ENCODE measurements at places on chromosomes 16 and 17.

DNA sequence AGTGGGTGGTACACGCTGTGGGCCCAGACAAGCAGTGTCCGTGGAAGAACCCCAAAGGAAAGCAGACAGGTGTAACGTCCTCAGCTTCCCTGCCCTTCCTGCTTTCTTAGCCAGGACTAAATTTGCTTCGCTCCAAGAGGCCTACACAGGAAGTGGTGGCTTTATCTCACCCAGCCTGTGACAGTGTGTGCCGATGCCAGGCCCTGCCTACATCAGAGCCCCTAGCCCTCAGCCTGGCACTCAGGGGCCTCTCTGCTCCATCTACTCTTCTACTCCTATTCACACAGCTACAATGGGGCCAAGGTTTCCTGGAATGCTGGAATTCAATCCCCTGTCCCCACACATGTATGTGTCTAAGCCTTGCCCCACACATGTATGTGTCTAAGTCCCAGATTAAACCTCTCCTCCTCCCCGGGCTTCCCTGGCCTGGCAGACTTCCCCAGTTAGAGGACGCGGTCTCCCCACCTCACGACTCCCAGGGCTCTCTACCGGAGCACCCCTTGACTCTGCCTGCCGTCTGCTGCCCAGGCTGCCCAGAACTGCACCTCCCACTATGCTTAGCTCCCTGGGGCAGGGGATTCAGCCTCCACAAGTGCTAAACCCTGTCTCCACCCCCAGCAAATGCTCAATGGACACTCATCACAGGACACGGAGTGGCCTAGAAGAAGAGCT is 8.2 kb downstream of the PGAP3 start:
- peak; percentile 47 for DNase-seq
- peaks cover 13% of the 10 kb centered on the region for H3K36me3 ChIP-seq
- no peak overlapping the region for H3K4me3 ChIP-seq
- H3K27me3 ChIP-seq, result no peaks in the 10 kb centered on the region

- peaks cover 12% of the 10 kb centered on the region for H3K4me1 ChIP-seq
- H3K4me3 ChIP-seq, result no peak overlapping the region
Observed at GRCh38 chr17:64406321-64407200, 15.9 kb upstream of the PECAM1 start.

GRCh38 chr17:47197821-47198220 is 8.7 kb upstream of the CDC27 start:
- no peak for DNase-seq
- no peak overlapping the region for H3K27ac ChIP-seq
- no peaks in the 10 kb centered on the region for H3K36me3 ChIP-seq
- no peaks in the 10 kb centered on the region for H3K27me3 ChIP-seq
- H3K4me1 ChIP-seq, result peaks cover 16% of the 10 kb centered on the region
- H3K4me3 ChIP-seq, result no peak overlapping the region

DNA sequence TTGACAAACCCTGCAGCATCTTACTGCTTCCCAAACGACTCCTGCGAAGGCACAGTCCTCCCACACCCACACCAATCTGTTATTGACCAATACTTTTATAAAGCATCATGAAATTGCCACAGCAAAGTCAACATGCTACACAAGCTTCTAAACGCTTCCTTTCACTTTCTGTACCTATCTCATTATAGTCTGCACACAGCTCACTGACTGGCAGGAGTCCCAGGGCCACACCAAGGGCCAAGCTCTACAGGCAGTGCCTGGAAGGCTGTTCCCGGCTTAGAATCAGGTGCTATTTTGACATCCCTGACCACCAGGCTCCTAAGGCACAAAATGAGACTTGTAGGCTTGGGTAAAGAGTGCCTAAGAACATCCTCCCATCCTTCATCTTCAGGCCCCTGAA is 39.5 kb downstream of the USP7 start:
- no peaks in the 10 kb centered on the region for H3K27me3 ChIP-seq
- no peak overlapping the region for H3K4me3 ChIP-seq
- no peak for DNase-seq

DNA sequence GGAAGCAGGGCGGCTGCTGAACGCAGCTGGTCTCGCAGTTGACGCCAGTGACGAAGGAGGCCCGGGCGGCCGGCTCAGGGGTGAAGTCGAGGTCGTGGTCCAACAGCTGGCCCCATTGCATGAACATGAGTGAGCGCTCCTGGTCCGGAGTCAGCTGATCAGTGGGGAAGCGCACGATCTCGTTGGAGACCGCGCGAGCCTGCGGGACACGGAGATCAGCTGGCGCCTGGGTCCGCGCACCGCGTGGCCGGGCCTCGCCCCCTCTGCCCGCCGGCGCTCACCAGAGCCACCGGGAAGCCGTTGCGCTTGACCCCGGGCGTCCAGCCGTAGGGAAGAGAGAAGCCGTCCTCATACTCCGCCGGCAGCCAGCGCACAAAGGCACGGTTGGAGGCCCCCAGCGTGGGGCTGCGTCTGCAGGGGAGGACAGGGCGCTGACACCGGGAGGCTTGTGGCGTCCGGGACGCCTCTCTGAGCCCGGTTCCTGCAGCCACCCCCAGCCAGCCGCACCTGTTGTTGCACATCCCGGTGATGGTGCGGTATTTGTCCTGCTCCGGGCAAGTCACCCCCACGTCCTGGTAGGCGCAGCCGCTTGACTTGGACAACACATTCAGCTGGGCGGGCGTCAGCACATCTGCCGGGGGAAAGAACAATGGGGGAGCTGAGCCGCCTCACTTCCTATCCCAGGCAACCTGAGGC is 1.6 kb downstream of the MPO start:
- no peak overlapping the region for H3K4me3 ChIP-seq
- no peak for DNase-seq
- H3K36me3 ChIP-seq, result no peaks in the 10 kb centered on the region
- H3K27me3 ChIP-seq, result no peaks in the 10 kb centered on the region
- peaks cover 6% of the 10 kb centered on the region for H3K4me1 ChIP-seq

DNA sequence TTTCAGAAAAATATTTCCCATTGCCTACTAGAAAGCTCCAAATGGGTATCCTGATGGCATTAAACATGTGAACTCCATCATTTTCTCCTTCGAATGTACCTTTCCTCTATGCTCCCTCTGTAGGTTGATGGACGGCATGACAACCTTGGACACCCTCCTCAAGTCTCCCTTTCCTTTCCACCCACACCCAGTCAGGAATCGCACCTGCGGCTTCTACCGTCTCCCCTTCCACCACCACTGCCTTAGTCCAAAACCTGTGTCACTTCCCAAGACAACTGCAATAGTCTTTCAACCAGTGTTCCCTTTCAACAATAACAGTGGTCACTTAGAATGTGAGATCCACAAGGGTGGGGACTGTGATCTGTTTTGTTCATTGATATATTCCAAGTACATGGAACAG is 233.1 kb upstream of the AXIN2 start:
- peak; percentile 28 for DNase-seq
- H3K27ac ChIP-seq, result no peak overlapping the region
- H3K4me1 ChIP-seq, result no peaks in the 10 kb centered on the region
- H3K4me3 ChIP-seq, result no peak overlapping the region
- H3K27me3 ChIP-seq, result no peaks in the 10 kb centered on the region

DNA sequence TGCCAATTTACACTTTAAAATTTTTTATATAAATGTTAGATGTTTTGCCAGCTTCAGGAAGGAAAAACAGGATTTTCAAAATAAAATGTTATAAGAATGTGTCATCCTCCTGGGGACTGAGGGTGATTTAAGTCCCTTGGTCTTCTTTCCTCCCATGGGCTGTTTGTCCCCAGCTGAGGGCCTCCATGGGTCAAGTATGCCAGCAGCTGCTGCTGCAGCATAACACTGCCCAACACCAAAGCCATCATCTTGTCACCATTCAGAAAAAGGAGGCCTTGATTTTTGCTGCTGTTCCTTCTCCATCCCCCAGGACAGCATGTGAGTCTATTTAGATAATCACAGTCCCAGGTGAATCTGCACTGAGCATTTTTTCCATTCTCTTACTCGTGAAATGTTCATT is 188.5 kb downstream of the LGALS9B start:
- no peak overlapping the region for H3K4me3 ChIP-seq
- H3K27me3 ChIP-seq, result no peaks in the 10 kb centered on the region
- H3K4me1 ChIP-seq, result peaks cover 48% of the 10 kb centered on the region
- no peaks in the 10 kb centered on the region for H3K36me3 ChIP-seq

DNA sequence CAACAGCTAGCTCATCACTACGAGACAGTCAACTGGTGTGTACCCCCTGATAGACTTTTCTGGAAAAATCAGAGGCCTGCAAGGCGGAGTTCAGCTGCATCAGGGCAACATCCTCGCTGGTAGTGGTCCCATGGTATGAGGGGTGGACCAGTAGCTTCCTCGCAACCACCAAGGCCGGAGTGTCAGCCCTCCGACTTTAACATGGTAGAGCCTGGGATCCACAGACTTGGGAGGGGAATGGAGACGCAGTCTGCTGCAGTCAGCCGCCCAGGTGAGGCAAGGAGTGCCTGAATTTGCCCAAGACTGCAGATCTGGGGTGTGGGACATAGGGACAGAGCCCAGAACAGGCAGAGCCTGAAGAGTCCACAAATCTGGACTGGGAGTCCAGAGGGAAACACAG is 13.4 kb downstream of the ZG16B start:
- no peaks in the 10 kb centered on the region for H3K36me3 ChIP-seq
- no peak overlapping the region for H3K27ac ChIP-seq
- peaks cover 46% of the 10 kb centered on the region for H3K4me1 ChIP-seq
- no peak overlapping the region for H3K4me3 ChIP-seq
- DNase-seq, result no peak

DNA sequence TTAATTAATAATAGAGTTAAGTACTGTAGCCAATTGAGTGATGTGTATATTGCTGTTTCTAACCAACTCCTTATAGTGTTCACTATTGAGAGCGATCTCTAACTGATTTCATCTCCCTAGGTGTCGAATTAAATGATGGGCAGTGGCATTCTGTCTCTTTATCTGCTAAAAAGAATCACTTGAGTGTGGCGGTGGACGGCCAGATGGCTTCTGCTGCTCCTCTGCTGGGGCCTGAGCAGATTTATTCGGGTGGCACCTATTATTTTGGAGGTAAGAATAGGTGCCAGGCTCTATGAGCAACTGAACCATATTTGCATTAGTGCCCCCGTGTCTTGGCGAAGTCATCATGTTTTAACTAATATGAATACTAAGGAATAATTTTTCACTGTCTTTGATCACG is 184.6 kb downstream of the CNTNAP4 start:
- no peak overlapping the region for H3K4me3 ChIP-seq
- no peaks in the 10 kb centered on the region for H3K36me3 ChIP-seq
- DNase-seq, result no peak
- no peak overlapping the region for H3K27ac ChIP-seq
- no peaks in the 10 kb centered on the region for H3K4me1 ChIP-seq

GRCh38 chr16:83244057-83244456 is 563.7 kb upstream of the HSBP1 start:
- no peaks in the 10 kb centered on the region for H3K27me3 ChIP-seq
- no peak overlapping the region for H3K4me3 ChIP-seq
- DNase-seq, result no peak
- no peak overlapping the region for H3K27ac ChIP-seq
- no peaks in the 10 kb centered on the region for H3K4me1 ChIP-seq

- no peaks in the 10 kb centered on the region for H3K36me3 ChIP-seq
- no peaks in the 10 kb centered on the region for H3K4me1 ChIP-seq
- H3K4me3 ChIP-seq, result no peak overlapping the region
- no peaks in the 10 kb centered on the region for H3K27me3 ChIP-seq
Observed at GRCh38 chr17:28151001-28151400, 108.5 kb downstream of the NLK start.

GRCh38 chr17:65268832-65269231 is 131.7 kb downstream of the RGS9 start:
- no peak for DNase-seq
- H3K27ac ChIP-seq, result no peak overlapping the region
- no peaks in the 10 kb centered on the region for H3K27me3 ChIP-seq
- peaks cover 5% of the 10 kb centered on the region for H3K4me1 ChIP-seq
- H3K4me3 ChIP-seq, result no peak overlapping the region
- no peaks in the 10 kb centered on the region for H3K36me3 ChIP-seq

- H3K4me1 ChIP-seq, result peaks cover 29% of the 10 kb centered on the region
- peak; percentile 61 for DNase-seq
- H3K36me3 ChIP-seq, result peaks cover 6% of the 10 kb centered on the region
Observed at GRCh38 chr17:36544044-36544306, 744 bp upstream of the GGNBP2 start.

DNA sequence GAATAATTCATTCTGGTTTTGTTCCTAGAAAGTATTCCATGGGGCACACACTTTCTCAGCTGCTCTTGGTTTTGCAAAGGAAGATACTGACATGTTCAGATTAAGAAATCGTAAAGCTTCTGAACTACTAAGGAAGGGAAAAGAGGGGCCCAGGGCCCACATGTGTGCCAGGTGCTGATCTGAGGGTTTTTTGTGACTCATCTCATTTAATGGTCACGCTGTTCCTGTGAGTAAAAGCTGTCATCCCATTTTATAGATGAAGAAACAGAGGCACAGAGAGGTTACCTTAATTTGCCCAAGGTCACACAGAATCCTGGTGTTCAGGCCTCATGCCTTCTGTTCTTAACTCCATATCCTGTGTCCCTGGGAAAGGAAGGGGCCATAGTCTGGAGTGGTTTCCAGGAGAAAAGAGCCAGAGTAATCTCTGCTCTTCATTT is 113.2 kb downstream of the MSI2 start:
- H3K27me3 ChIP-seq, result no peaks in the 10 kb centered on the region
- DNase-seq, result no peak
- H3K4me3 ChIP-seq, result no peak overlapping the region
- H3K27ac ChIP-seq, result no peak overlapping the region

- no peak overlapping the region for H3K4me3 ChIP-seq
- H3K27me3 ChIP-seq, result no peaks in the 10 kb centered on the region
- no peak for DNase-seq
- H3K27ac ChIP-seq, result no peak overlapping the region
- H3K36me3 ChIP-seq, result peaks cover 3% of the 10 kb centered on the region
Observed at GRCh38 chr16:8950580-8951077, 13.1 kb downstream of the USP7 start.

DNA sequence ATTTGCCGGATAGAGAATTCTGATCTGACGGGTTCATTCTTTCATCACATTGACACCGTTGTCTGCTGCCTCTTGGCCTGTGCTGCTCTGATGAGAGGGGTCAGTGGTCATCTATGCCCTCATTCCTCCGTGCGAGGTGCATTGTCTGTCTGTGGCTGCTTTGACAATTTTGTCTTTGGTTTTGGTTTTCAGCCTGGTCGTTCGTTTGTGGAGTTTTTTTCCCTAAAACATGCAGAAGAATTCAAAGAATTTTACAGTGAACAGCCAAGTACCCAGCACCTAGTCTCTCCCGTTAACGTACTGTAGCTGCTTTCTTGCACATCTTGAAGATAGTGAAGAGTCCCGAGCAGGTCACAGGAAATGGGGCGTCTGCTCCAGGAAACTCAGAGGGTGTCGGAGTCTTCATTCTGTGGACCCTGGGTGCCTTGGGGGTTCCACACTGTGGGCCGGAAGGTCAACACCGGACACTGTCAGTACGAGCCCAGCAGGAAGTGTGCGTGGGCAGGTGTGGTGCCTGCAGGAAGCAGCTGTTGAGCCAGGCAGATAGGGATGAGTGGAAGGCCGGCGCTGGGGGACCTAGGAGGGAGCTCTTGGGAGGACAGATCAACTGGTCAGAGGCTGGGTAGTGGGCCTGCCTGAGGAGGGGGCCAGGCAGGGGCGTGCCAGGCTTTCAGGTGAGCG is 28.2 kb downstream of the CRAMP1 start:
- H3K27me3 ChIP-seq, result no peaks in the 10 kb centered on the region
- H3K4me3 ChIP-seq, result no peak overlapping the region
- H3K36me3 ChIP-seq, result peaks cover 63% of the 10 kb centered on the region

All from CD4-positive, alpha-beta T cell (primary cell).